ENCODE measurements at places on chromosomes 7 and 10.

DNA sequence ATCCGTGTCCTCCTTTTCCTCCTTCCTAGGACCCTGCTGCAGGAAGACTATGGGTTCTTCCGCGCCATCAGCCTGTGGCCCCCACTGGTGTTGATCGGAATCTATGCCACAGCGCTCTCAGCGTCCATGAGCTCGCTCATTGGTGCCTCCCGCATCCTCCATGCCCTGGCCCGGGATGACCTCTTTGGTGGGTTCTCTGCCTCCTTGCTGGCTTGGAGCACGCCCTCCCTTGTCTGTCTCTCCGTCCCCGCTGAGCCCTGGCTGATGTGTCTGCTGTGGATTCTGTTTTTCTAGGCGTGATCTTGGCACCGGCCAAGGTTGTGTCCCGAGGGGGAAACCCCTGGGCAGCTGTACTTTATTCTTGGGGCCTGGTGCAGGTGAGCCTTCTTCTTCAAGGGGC is 7.3 kb upstream of the TRIP6 start:
- DNase-seq: no peak

- no peak for DNase-seq
These were observed 66.7 kb upstream of the NEUROD6 start for GRCh38 chr7:31407178-31407676.

- DNase-seq: no peak
These were observed 380.9 kb downstream of the PARD3 start for GRCh38 chr10:34434119-34434594.

DNA sequence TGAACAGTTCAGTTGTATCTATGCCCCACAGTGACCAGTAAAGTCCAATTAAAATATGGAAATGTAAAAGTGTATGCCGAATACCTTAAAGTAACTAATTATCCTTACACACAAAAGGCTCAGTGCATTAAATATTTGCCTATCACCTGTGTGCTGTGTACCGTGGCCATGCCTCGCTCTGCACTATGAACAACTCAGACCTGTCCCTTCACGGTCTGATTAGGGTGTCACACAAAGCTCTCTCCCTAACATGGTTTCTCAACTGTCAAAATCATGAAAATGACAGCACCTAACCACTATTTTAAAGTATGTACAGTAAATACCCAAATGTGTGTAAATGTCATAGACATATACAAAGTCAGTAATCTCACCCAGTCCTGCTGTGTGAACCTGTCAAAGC is 43.1 kb downstream of the STK17A start:
- no peak for DNase-seq

DNA sequence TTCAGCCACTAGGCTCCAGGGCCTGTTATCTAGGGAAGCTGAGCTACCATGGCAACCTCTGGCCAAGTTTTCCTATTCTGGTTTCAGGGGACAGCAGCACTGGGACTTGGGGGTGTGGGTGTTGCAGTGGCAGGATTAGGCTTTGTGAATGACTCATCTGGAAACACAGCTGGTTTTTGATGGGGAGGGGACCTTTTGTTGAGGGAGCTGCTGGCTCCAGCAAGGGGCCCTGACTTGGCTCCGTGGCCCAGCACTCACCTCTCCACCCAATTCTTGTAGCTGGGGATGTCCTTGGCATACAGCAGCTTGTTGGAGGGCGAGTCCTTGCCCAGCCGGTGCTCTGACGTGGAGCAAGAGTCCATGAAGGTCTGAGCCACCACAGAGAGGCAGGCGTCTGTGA is 435.9 kb downstream of the PLXNA4 start:
- DNase-seq: no peak

GRCh38 chr10:42630537-42631134 is 7.7 kb downstream of the ZNF33B start:
- DNase-seq: no peak

DNA sequence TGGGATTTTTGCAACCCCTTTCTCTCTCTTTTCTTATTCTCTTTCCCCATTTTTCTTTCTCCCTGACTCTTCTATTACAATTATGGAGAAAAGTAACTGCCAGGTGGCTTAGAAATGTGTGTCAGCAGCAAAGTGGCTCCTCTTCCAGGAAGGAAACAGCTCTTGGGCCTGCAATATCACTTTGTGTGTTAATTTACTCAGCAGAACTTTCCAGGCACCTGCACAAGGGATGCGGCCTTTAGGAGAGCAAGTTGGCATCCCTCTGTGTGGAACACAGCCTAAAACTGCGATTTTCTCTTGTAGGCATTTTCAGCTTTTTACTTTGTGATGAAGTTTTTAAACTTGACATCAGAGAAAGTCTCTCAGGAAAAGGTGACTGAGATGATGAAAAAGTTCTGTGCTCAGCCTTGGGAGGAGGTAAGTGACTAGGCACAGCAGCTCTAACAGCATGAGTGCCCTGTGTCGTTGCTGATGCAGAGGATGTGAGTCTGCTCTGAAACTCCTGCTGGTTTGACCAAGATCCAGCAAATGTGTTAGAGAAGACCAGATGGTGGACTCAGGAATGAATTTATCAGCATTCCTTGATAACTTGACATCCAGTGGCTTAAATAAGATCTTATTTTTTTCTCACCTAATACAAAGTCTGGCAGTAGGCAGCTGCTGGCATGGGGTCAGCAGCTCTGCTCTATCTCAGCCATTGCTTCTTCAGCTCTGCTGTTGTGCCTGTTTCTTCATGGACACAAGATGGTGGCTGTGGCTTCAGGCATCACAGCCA is 47.4 kb upstream of the CC2D2B start:
- no peak for DNase-seq

GRCh38 chr7:42082144-42082543 is 154.9 kb downstream of the GLI3 start:
- DNase-seq: no peak

DNA sequence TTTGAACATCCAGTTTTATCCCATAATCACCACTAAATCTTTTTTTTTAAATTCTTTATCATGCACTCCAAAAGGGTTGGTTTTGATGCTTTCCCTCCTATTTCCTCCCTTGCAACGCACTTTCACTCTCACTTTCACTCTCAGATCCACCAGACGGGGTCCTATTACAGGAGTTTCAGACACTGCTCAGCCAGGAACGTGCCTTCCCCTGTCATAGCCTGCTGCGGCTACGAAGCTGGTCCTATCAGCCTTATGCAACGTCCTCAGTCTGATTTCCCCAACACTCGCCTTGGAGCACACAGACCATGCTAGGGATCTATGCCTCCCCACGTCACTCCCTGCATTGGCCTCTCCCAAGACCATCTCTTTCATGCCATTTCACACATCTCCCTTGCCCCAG is 23.4 kb downstream of the ZPBP start:
- no peak for DNase-seq

DNA sequence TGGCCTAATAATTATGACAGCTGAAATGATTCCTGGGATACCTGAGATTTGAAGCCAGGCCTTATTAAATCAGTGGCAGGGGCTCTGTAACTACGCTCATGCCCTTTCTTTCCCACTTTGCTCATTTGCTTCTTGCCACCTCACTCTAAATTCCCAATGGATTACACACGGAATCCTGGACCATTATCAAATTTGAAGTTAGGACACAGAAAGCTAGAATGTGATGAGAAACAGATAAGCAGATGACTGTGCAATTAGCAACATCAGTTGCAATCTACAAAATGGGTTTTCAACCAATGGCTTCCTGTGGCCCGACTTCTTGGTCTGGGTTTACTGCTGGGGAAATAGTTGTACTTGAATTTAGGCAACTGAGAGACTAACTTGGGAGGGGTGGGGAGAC is 374.3 kb downstream of the INHBA start:
- DNase-seq: no peak

DNA sequence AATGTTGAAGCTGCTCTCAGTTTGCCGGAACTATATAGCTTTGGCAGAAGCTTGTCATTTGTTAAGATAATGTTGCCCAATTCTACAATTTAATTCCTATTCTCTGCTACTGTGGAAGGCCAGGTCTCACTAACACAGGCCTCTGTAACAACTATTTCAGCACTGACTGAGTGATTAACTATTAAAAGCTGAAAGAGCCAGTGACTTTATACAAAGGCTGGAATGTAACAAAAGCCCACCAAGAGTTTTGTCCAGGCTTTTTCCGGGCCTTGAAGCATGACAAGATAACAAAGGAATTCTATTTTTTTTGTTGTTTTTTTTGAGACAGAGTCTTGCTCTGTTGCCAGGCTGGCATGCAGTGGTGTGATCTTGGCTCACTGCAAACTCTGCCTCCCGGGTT is 795.6 kb downstream of the PHTF2 start:
- DNase-seq: no peak

DNA sequence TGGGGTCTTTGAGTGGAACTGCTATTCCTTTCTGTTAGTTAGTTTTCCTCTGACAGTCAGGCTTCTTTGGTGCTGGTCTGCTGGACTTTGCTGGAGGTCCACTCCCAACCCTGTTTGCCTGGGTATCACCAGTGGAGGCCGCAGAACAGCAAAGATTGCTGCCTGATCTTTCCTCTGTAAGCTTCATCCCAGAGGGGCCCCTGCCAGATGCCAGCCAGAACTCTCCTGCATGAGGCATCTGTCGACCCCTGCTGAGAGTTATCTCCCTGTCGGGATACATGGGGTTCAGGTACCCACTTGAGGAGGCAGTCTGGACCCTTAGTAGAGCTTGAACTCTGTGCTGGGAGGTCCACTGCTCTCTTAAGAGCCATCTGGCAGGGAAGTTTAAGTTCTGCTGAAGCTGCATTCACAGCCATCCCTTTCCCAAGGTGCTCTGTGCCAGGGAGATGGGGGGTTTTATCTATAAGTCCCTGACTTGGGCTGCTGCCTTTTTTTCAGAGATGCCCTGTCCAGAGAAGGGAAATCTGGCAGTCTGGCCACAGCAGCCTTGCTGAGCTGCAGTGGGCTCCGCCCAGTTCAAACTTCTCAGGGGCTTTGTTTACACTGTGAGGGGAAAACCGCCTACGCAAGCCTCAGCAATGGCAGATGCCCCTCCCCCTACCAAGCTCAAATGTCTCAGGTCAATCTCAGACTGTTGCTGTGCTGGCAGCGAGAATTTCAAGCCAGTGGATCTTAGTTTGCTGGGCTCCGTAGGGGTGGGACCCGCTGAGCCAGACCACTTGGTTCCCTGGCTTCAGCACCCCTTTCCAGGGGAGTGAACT is 89.7 kb upstream of the CDK6 start:
- no peak for DNase-seq

DNA sequence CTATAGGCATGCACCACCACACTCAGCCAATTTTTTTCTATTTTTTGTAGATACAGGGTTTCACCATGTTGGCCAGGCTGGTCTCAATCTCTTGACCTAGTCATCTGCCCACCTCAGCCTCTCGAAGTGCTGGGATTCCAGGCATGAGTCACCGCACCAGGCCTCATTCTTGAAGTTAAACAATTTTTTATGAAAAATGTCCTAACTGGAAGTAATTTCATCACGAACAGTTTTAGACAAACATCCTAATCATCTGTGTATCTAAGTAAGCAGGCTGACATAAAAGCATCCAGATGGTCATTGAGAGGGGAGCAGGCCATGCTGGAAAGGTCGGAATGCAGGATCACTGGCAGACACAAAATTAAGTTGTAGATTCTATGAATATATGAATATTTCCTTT is 269.1 kb downstream of the ZMYND11 start:
- no peak for DNase-seq

DNA sequence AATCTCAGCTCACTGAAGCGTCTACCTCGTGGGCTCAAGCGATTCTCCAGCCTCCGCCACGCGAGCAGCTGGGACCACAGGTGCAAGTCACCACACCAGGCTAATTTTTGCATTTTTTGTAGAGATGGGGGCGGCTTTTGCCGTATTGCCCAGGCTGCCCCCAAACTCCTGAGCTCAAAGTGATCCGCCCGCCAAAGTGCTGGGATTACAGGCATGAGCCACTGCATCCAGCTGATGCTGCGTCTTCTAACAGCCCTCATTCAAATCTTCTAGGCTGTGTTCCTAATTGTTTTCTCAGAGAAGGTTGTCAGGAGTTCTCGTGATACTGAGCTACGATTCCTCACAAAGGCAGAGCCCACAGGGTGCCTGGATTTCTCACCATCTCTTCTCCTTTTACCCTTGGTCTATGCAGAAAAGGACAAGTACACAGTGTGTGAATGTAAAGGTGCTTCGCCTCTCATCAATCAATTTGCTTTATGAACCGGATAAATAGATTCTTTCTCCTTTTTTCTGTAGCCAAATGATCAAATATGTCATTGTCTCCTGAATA is 247.3 kb upstream of the PTN start:
- no peak for DNase-seq

- no peak for DNase-seq
These were observed 23.1 kb downstream of the KCP start for GRCh38 chr7:128887169-128888038.

DNA sequence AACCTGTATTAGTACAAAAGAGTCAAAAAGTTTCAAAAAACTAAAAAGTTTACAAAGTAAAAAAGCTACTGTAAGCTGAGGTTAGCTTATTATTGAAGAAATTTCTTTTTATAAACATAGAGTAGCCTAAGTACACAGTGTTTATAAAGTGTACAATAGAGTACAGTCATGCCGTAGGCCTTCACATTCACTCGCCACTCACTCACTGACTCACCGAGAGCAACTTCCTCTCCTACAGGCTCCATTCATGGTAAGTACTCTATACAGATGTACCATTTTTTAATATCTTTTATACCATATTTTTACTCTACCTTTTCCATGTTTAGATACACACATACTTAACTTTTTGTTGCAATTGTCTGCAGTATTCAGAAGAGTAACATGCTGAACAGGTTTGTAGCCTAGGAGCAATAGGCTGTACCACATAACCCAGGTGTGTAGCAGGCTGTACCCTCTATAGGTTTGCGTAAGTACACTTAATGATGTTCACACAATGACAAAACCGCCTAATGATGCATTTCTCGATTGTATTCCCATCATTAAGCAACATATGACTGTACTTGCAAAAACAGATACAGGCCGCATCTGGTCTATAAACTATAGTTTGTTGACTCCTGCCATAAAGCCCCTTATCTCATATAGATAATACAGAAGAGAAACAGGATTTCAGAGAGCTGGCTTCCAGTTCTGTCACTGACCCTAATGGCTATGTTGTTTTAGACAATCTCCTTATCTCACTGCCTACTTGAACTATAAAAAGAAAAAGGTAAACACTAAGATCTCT is 438.8 kb downstream of the HTR7 start:
- no peak for DNase-seq

GRCh38 chr10:79069325-79070080 is 737 bp downstream of the ZMIZ1 start:
- DNase-seq: no peak

DNA sequence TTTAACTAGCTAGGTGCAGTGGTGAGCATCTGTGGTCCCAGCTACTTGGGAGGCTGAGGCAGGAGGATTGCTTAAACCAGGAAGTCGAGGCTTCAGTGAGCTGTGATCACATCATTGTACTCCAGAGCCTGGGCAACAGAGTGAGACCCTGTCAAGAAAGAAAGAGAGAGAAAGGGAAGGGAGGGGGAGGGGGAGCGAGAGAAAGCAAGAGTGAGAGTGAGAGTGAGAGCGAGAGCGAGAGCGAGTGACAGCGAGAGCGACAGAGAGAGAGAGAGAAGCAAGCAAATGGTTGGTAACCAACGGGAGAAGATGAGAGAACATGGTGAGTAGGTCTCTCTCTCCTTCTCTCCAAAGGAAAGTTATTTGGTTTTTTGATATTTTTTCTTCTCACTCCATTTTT is 69.8 kb upstream of the DGKI start:
- no peak for DNase-seq

Data from activated CD8-positive, alpha-beta memory T cell treated with anti-CD3 and anti-CD28 coated beads for 1 hour (primary cell).